Left colon (tissue), 2 donors: ENCODE measurements at places on chromosomes 5 and 9. TPM values are rescaled to one million over a fixed set of nuclear protein-coding genes. Genes with fewer than 3 reads are reported as not detected.

DNA sequence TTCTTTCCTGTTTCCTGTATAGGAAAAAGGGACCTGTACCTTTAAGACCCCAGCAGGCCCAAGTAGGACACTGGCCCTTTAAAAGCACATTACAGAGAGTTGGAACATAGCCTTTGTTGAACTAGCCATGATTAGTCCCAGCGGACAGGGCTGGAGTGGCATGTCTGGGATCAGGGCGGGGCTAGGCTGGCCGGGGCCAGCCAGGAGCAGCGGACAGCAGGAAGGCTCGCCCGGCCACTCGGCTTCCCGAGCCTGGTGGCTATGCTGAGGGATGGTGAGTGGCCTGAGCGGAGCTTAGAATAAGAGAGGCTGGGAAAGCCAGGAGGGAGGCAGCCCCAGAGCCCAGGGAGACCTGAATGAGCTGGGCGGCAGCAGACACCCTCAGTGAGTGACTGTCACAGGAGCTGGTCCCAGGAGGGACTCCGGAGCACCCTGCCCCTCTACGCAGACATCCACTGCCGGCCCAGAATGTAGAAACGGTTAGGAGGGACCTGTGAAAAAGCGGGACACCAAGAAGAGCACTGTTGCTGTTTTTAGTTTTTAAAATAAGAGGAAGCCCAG is 92.1 kb downstream of the DAB2IP start:
- peak; percentile 89 for DNase-seq

DNA sequence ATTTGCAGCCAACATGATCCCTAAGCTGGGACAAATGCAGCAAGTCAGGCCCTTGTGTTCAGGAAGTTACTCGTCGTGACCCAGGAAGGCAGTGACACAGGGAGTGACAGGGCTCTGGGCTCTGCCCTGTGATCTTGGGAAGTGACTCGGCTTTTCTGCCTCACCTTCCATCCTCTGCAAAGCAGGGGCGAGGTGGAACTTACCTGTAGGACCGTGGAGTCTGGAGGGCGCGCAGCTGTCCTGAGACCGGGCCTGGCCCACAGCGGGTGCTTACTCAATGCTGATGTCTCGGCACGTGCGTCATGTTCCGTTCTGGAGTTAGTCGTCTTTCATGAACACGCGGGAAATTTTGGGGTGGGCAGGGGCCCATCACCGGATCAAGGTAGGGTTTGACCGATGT is 22.8 kb upstream of the LPCAT1 start:
- DNase-seq, result no peak

DNA sequence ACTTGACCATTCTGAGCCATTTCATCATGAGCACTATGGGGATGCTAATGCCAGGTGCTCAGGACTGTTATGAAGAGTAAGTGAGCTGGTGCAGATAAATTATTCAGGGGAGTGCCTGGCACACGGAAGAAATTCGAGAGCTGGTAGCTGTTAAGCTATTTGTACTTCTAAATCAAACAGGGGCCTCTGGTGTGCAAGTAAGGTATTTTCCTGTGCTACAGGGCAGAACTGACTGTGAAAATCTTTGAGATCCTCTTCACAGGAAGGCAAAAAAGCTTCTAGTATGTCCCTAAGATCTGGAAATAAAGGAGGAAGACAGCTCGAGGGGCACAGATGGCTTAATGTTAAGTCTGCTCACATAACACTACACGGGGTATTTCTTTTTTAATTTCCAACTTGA is 106.3 kb upstream of the SPOCK1 start:
- DNase-seq, result no peak

DNA sequence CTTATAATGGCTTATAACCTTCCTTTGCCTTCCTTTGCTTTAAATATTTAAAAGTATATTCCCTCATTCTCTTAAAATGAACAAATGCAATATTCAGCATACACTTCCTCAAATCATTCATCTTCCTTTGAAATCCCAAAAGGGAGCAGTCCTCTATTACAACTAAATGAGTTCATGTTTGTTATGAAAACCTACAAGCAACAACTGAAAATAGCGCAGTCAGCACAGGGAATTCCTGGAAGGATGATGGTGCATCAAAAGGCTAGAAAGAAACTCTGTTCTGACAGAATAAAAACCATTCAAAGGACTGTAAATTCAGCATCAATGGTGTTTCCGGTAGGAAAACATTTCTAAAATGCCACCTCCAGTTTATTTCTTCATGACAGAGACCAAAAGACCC is 3.3 kb downstream of the NR6A1 start:
- DNase-seq, result no peak

DNA sequence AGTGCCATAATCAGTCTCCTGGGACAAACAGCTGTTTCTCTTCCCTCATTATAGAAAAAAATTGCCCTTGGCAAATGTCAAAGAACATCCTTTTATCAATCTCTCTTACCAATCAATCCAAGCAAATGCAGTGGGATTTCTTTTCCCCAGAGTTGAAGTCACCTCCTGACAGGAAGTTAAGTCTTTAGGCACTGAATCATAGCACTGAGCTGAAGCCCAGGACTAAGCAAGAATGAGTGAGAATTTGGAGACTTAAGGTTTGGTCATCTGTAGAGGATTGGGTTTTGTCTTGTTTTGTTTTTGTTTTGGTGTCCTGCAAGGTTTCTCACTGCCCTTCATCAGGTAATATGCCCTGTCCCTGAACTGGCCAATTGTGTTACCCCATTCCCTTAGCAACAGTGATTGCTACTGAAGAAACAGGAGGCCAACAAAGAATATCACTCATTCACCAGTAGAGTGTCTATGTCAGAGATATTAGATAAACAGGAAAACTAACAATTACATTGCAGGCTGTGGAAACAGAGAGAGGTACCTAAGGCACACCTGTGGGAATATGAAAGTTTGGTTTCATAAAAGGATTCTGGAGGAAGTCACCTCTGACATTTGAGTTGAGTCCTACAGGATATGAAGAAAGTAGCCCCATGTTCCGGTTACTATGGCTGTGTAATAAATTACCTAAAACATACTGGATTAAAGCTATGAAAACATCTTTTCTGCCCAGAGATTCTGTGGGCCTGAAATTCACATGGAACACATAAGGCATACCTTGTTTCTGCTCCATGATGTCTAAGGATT is 4.5 kb upstream of the FXN start:
- DNase-seq, result no peak

HMCN2 gene
- total RNA-seq, result 23.3 TPM

QSOX2 gene
- total RNA-seq, result 6.1 TPM

PCDHGA4 gene
- 0.84 TPM for total RNA-seq
